ENCODE measurements at places on chromosomes 7 and 10.

DNA sequence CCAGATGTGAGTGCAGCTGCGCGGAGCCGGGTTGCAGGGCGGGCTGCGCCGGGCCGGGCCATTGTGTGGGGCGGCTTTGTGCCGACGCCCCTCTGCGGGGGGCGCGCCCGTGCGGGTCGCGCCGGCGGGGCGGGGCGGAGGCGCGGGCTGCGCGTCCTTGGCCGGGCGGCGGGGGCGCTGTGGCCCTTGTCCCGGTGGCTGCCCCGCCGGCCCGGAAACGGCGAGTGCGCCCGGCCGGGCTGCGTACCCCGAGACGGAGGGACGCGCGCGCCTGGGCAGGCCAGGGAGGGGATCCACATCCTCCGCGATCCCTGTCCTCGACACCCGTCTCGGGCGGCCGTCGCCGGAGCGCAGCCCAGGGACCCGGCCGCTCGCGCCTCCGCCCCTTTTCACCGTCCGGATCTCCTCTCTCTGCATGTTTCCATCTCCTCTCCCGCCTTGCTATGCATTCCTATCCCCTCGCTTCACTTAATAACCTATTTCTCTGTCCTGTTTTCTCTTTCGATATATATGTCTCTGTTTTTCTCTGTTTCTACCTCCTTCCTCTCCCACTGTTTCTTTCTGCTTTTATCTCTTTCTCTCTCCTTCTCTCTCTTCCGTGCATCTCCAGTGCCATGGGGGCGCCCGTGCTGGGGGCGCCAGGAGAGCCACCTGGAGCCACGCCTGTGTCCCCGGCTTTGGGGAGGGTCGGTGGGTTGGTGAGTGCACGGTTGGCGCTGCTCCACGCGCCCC, 765 bp downstream of the PFKFB3 start:
- peak; percentile 56 for DNase-seq

DNA sequence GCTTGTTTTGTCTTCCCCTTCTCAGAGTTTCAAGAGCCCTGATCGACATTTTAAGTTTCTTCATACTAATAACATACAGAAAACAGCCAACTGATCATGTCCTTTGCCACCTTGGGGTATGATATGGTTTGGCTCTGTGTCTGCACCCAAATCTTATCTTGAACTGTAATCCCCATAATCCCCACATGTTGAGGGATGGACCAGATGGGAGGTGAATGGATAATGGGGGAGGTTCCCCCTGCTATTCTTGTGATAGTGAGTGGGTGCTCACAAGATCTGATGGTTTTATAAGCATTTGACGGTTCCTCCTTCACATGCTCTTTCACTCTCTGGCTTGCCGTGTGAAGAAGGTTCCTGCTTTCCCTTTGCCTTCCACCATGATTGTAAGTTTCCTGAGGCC, 190.3 kb downstream of the CHCHD3 start:
- no peak for DNase-seq

DNA sequence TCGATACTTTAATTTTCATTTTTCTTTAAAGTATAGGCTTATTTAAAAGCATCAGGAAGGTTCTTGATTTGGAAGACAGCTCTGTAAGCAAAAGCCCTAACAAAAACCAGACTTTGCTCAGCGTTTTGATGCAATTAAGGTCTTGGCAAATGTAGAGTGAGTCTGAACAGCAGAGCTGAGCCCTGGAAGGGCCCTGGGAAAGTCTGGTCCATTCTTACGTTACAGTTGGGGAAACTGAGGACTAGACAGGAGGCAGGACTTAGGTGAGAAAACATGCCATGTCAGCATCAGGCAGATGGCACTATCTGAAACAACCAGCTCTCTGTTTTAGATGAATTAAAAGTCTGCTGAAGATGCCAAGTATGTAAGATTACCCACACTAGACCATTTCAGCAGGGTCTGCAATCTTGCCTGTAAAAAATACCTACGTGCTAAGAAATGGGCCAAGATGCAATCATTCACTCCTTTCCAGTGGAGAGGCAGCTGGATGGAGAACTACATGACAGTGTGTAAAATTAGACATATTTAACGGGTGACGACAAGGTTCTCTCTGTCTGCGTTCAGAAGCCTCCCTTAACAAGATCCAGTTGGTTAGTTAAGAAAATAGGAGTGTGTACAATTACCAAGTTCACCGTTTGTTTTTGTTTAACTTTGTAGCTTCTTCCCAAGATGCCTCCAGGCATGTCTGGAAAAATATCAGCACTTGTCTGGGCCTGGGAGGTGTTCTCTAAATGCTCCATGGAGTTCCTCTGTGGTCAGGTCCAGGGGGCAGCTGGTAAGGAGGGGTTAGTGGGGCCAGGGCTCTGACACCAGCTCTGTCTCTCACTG, 502.3 kb upstream of the ZMIZ1 start:
- no peak for DNase-seq

GRCh38 chr7:116216956-116217571, 6.7 kb downstream of the TES start:
- DNase-seq = peak; percentile 52
